ENCODE measurements at places on chromosomes 11 and 22.
A peak's percentile ranks its signal among the peaks of the same experiment; 100 is the strongest.

GRCh38 chr11:127390465-127390864 lies 389.9 kb upstream of the KIRREL3 start:
- DNase-seq, result no peak

GRCh38 chr22:27487600-27488452 lies 313.7 kb downstream of the MN1 start:
- no peak for DNase-seq

DNA sequence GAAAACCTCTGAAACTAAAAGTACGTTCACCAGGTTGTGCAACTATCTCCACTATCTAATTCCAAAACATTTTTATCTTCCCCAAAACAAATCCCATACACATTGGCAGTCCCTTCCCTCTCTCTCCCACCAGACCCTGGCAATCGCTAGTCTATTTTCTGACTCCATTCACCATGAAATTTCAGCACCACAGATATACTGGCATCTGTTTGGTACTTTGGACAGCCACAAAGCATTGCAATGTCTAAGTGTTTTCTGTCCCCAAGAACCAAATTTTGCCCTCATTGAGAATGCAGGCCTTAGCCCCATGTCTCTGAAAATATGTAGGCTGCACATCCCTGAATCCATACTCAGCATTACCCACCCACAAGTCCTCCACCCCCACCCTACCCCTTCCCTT lies 28.0 kb upstream of the KCNJ11 start:
- no peak for DNase-seq

DNA sequence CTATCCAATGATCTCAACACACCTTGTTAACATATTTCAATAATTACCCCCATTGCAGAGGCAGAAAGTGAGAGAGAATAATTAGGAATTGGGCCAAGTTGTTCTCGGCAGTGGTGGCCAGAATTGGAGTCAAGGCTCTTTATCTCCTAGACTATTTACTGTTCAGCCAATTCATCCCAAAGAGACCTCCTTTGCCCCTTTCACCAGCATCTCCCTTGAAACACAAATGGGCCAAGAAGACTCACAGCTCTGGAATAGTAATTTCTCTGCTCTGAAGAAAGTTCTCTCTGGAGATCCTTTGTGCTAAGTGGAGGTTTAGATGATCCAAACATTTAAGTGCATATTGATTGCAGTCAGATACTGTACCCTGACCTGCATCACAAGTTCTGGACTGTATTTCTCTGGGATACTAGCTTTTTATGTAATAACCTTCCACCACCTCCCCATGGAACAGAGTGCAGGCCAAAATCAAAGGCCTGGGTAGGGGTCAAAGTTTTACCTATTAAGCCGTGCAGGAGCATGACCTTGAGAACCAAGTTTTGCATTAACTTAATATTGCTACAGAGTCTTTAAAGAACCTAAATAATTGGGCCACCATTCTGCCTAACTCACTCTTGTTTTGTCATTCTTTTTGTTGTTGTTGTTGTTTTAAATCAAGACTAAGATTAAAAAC lies 19.6 kb upstream of the CADM1 start:
- DNase-seq, result no peak

GRCh38 chr22:43974028-43974545 lies 18.8 kb downstream of the SAMM50 start:
- no peak for DNase-seq

- no peak for DNase-seq
These were observed 2.1 kb downstream of the SLC35E4 start for GRCh38 chr22:30637701-30638114.

DNA sequence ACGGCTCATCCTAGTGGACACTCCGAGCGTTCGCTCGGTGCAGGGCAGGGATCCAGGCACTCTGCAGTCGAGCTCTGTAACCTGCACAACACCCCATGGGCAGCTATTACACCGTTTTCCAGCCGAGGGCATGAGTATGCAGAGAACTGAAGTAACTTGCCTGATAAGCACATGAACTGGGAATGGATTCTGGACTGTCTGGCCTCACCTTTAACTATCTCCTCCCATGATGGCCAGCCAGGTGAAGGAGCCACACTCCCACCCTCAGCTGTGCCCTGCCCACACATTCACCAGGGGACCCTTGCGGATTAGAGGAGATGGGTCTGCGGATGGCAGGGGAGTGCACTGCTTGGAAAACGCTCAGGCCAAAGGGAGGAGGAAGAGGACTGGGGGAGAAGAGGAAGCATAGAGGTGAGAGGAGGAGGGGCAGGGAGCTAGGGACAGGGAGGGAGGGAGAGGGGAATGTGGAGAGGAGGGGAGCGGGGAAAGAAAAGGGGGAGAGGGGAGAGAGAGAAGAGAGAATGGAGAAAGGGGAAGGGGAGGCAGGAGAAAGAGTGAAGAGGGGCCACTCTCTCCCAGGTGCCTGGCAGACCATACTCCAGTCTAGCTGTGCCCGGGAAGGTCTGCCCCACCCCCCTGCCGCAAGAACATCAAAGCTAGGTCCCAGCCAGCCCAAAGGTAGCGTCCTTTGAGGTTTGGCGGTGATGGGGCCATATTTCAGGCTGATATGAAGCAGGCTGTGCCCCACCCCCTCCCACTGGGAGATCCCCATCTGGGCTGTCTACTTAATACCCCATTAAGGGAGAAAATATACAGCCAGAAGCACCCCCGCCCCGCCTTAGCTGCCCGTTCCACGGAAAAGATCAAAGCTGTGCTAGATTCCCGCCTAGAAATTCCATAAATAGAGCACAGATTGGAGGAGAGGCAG lies 33.2 kb upstream of the TCF20 start:
- DNase-seq, result no peak

DNA sequence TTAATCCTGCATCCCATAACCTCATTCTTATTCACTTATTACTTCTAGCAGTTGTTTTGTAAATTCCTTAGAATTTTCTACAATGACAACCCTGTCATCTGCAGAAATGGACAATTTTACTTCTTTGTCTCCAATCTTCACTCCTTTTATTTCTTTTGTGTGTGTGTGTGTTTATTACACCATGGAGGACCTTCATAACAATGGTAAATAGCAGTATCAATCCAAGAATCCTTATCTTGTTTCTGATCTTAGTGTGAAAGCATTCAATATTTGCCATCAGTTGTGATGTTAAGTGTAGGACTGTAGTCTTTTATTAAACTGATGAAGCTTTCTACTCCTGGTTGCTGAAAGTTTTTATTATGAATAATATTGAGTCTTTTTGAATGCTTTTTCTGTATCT lies 109.1 kb downstream of the MPPED2 start:
- DNase-seq, result no peak

DNA sequence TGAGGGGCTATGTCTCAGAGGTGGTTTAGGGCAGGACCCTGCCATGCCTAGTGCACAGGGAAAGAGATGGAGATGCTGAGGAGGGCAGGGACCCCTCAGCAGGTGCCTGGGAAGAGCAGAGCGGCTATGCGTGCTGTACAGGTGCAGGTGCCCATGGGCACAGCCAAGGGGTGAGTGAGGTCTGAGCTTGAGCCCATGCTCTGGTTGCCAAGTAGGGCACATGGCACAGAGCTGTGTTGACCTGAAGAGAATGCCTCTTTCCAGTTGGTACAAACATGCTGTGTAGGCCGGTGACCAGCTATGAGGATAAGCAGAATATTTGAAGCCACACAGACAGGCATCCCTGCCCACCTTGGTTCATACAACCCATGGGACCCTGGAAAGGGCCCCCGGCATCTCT lies 65.8 kb upstream of the NECTIN1 start:
- no peak for DNase-seq

- no peak for DNase-seq
These were observed 45.8 kb downstream of the C11orf96 start for GRCh38 chr11:43988040-43988817.

- peak; percentile 29 for DNase-seq
These were observed 32.0 kb downstream of the SPECC1L start for GRCh38 chr22:24302591-24302990.

DNA sequence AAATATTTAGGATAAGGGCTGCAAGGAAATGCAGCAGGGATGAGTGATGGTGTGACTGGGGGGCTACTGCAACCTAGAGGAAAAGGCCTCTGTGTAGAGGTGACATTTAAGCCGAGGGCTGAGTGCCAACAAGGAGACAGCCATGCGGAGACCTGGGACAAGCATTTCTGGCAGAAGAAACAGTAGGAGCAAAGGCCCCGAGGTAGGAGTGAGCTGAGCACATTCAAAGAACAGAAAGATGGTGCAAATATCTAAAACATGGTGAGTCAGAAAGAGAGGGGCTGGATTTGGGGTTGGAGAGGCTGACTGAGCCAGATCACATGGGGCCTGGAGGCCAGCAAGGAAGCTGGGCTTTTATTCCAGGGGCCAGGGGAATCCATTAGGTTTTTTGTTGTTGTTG lies 55.1 kb upstream of the INCENP start:
- DNase-seq, result no peak

- no peak for DNase-seq
These were observed 874 bp downstream of the ZFTA start for GRCh38 chr11:63767565-63768236.

GRCh38 chr22:19995611-19996339 lies 20.8 kb downstream of the ARVCF start:
- no peak for DNase-seq

DNA sequence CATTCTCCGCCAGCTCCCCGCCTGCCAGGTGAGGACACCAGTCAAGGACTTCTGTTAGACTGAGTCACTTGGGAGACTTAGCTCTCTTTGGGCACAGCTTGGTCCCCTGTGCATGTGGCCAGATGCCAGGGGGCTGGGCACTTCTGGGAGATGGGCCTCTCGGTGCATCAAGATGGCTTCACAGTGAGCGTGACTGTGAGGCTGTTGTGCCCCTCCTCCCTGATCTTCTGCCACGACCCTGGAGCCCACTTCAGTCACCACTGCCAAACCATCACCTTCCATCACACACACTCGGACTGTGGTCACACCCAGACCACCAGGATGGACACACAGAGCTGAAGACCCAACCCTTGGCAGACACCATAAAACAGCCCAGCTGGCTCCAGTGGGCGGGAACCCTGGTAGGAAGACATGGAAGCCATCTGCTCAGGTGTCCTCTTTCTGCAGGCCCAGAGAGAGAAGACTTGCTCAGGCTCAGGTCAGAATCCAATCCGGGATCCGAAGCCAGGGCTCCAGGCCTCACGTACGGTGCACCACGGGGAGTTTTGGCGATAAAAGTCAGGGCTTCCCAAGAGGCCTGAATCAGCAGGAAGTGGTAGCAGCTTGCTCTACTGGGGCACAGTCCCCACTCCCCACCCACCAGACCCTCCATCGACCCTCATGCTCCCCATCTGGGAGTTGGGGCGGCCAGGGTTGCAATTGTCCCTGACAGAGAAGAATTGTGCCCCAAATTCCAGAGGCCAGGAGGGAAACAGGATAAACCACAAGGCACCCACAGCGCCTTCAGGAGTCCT lies 29.8 kb upstream of the CD5 start:
- DNase-seq, result no peak

DNA sequence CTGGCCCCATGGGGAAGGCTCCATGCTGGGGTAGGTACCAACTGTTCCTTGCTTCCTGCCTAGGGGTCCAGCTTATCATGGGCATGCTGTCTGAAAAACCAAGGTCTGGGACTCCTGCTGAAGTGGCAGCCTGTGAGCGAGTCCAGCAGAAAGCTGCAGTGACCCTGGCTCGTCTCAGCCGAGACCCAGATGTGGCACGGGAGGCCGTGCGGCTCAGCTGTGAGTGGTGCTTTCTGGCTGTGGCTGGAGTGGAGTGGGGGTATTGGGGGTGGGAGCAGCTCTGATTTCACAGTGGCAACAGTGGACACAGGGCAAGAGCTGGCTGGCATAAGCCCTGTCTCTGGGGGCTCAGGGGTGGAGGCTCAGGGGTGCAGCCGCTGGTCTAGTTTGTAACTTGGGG lies 124.1 kb downstream of the INSC start:
- no peak for DNase-seq

DNA sequence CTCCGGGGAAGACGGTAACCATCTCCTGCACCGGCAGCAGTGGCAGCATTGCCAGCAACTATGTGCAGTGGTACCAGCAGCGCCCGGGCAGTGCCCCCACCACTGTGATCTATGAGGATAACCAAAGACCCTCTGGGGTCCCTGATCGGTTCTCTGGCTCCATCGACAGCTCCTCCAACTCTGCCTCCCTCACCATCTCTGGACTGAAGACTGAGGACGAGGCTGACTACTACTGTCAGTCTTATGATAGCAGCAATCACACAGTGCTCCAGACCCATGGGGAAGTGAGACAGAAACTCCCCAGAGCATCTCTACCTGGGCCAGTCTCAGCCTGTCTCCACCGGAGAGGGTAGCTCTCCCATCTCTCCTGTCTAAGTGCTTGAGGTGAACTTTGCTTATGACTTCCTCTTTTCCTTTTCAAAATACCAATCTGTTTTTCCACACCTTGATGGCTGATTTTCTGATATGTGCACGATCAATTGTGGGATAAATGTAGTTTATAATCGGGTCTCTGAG lies 48.5 kb upstream of the VPREB1 start:
- no peak for DNase-seq

DNA sequence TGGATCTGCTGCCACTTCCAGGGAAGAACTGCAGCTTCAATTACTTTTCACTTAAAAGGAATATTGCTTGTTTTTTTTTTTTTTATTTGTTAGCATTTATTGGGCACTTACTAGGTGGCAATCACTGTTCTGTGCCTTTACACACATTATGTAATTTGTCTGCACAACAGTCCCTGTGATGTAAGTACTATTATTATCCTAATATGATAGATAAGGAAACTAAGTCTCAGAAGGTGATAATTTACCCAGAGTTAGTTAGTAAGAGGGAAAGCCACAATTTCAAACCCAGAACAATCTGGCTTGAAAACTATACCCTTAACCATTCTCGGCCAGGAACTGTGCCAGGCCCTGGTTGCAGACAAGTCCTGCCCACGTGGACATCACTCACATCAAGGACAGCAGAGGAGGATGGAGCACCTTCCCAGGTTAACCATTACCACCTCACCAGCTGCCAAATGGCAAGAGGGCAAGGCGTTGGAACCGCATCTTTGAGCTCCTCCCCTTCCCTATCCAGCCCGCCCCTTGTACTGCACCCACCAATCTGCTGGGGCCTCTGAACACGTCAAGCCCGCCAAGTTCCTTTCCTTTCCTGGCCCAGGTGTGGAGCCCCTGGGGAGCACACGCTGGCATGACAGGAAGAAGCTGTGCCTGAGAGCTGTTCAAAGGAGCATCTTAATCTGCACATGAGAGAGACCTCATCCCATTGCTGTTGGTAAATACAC lies 78.4 kb downstream of the NAV2 start:
- DNase-seq, result no peak

DNA sequence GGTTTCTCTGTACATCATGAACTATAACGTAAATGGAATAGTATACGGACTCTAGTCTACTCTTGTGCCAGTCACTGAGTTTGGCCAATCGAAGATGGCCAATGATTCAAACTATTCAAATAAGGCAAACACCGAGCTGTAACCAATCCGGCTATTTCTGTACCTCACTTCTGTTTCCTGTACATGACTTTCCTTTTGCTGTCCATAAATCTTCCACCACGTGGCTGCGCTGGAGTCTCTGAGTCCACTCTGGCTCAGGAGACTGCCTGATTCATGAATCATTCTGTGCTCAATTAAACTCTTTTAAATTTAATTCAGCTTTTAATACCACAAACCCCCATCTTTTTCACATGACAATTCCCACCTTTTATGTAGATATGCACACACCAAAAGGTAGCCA lies 1.5 kb upstream of the JAML start:
- no peak for DNase-seq

GRCh38 chr11:73916435-73916834 lies 34.4 kb upstream of the DNAJB13 start:
- no peak for DNase-seq

Data from prostate gland (tissue), 2 donors.